RWPE2 (cell line): ENCODE measurements at places on chromosomes 6 and 20.
A peak's percentile ranks its signal among the peaks of the same experiment; 100 is the strongest.

DNA sequence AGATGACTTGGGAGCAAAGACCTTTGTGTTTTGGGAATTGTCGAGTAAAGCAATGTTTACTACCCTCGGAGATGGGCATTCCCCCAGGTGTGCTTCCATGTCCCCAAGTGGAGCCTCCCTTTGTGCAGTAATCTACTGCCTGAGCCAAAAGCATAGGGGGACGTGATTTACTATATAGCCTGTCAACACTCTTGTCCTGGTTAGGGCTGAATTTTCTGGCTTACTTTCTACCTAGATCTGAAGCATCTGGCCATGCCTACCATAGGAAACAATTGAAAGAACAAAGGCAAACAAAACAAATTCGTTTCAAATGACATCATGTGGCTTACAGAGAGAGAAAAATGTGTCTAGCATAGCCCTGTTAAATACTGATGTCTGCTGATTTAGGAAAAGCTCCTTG, 350.6 kb downstream of the SAMD5 start:
- H3K4me3 ChIP-seq = no peak overlapping the region
- H3K4me1 ChIP-seq = no peaks in the 10 kb centered on the region
- DNase-seq = no peak
- H3K27ac ChIP-seq = no peak overlapping the region
- no peaks in the 10 kb centered on the region for H3K27me3 ChIP-seq

GRCh38 chr6:29447670-29448069, 8.6 kb downstream of the OR10C1 start:
- H3K27me3 ChIP-seq = no peaks in the 10 kb centered on the region
- no peak for DNase-seq
- no peaks in the 10 kb centered on the region for H3K36me3 ChIP-seq
- H3K4me1 ChIP-seq = no peaks in the 10 kb centered on the region
- H3K27ac ChIP-seq = peak overlapping the region; percentile 36
- no peak overlapping the region for H3K4me3 ChIP-seq

GRCh38 chr6:140641412-140641811, 1267.0 kb upstream of the CITED2 start:
- no peak overlapping the region for H3K4me3 ChIP-seq
- no peak for DNase-seq
- no peak overlapping the region for H3K27ac ChIP-seq
- no peaks in the 10 kb centered on the region for H3K36me3 ChIP-seq
- H3K4me1 ChIP-seq = no peaks in the 10 kb centered on the region

DNA sequence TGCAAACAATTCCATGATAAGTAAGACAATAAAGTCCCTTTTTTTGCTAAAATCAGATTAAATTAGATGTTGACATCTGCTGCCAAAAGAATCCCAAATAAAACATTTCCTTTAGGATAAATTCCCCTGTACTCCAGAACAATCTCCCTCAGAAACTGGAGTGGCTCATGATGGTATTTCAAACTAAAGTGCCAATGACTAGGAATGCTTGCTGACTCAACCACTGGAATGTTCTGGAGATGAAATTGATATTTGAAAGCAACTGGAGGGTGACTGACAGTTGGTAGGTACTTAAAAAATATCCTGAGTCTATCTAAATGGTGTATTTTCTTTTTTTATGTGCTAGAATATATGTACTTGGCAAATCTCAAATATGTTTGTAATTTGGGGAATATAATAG, 350.1 kb upstream of the TSHZ2 start:
- H3K4me3 ChIP-seq = no peak overlapping the region
- H3K36me3 ChIP-seq = no peaks in the 10 kb centered on the region
- no peaks in the 10 kb centered on the region for H3K27me3 ChIP-seq
- no peak overlapping the region for H3K27ac ChIP-seq
- DNase-seq = no peak
- no peaks in the 10 kb centered on the region for H3K4me1 ChIP-seq

- H3K36me3 ChIP-seq = peaks cover 24% of the 10 kb centered on the region
- H3K27me3 ChIP-seq = no peaks in the 10 kb centered on the region
- peak overlapping the region; percentile 31 for H3K27ac ChIP-seq
- DNase-seq = no peak
- peaks cover 18% of the 10 kb centered on the region for H3K4me1 ChIP-seq
These were observed 76.5 kb upstream of the SUPT3H start for GRCh38 chr6:45454008-45454911.

DNA sequence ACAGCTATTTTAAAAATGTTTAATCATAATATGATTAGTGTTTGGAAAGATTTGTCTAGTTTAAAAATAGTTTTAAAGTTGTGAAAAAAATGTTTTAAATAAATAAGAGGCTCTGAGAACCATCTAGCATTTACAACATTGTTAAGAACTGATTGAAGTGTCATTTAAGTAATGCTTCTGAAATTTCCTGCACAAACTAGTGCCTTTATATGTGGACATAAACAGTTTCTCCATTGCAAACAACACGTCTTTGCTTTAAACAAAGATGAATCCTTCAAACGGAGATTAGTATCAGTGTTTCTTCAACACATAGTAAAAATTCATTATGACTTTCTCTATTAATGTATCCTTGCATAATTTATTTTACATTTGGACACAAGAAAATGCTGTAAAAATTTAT, 45.9 kb upstream of the ID4 start:
- peaks cover 4% of the 10 kb centered on the region for H3K4me1 ChIP-seq
- H3K4me3 ChIP-seq = no peak overlapping the region
- H3K27ac ChIP-seq = no peak overlapping the region
- H3K27me3 ChIP-seq = no peaks in the 10 kb centered on the region
- DNase-seq = no peak
- no peaks in the 10 kb centered on the region for H3K36me3 ChIP-seq

DNA sequence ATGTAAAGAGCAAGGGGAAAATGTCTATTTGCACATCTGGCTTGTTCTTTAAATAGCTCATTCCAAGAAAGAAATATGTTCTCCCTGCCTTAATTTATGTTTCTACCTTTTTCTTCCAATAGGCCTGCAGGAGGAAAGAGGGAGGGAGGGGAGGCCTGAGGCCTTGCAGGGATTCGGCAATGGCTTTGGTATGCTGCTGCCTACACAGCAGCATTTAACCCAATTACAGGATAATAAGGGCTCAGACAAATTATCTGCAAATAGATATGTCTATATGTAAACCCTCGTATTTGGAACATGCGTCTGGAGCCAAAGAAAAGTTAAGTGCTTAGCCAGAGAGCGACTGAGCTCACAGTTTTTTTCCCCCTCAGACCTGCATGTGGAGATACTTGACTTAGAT, 277.2 kb downstream of the CDC5L start:
- H3K4me3 ChIP-seq = no peak overlapping the region
- H3K27me3 ChIP-seq = no peaks in the 10 kb centered on the region
- no peak overlapping the region for H3K27ac ChIP-seq
- no peaks in the 10 kb centered on the region for H3K36me3 ChIP-seq

DNA sequence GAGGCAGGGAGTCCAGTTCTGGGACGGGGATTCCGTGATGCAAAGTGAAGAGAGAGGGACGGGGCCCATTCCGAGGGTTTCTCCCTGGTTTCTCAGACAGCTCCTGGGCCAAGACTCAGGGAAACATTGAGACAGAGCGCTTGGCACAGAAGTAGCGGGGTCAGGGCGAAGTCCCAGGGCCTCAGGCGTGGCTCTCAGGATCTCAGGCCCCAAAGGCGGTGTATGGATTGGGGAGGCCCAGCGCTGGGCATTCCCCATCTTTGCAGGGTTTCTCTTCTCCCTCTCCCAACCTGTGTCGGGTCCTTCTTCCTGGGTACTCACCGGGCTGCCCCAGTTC, 35.9 kb upstream of the HLA-G start:
- H3K27me3 ChIP-seq = no peaks in the 10 kb centered on the region
- DNase-seq = no peak
- H3K4me1 ChIP-seq = peaks cover 11% of the 10 kb centered on the region
- peak overlapping the region; percentile 51 for H3K4me3 ChIP-seq
- H3K36me3 ChIP-seq = peaks cover 3% of the 10 kb centered on the region; the same call in 1 of the 2 replicates
- peak overlapping the region; percentile 96 for H3K27ac ChIP-seq

DNA sequence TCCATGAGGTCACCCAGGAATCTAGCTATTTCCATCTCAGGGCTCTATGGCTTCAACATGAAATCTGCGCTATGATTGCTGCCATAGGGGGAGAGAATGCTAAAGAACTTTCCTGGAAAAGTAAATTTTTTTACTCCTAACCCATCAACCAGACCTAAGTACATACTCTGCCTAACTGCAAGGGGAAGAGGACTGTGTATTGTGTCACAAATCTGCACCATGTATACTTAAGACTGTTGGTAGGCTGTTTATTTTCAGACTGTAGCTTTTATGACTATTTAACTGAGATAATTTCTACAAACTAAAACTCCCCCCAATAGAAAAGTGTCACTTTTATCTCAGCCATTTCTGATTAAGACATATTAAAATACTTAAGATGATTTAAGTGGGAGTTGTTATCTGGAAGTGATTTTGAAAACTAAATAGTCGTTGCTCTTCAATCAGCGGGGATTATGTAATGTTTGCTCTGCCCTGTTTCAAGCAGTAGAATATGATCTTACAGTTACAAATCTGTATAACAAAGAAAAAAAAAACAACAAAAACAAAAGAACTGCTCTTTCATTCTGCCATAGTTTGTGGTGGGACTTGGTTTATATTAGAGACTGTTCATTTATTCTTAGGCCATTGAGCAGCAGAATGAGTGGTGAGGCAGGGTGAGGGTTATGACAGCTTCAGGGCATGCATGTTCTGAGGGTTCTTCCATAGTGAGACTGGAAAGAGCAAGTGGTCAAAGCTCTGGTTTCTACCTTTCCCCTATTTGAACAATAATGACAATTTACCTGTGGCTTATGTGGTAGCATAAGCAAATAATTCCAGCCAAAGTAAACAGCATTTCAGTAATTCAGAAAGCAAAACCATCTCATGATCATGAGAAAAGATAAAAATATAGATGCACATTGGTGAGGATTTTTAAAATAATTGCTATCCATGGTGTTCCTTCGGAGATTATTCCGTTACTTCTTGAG, 126.3 kb upstream of the CEP162 start:
- no peak for DNase-seq
- H3K27me3 ChIP-seq = peaks cover 2% of the 10 kb centered on the region
- no peaks in the 10 kb centered on the region for H3K36me3 ChIP-seq
- no peak overlapping the region for H3K27ac ChIP-seq
- no peaks in the 10 kb centered on the region for H3K4me1 ChIP-seq

GRCh38 chr6:2749969-2750600, 637 bp downstream of the MYLK4 start:
- no peaks in the 10 kb centered on the region for H3K36me3 ChIP-seq
- no peaks in the 10 kb centered on the region for H3K4me1 ChIP-seq
- H3K4me3 ChIP-seq = no peak overlapping the region
- no peak overlapping the region for H3K27ac ChIP-seq
- DNase-seq = no peak

- H3K4me3 ChIP-seq = no peak overlapping the region
- H3K4me1 ChIP-seq = peaks cover 7% of the 10 kb centered on the region
- no peak overlapping the region for H3K27ac ChIP-seq
- H3K27me3 ChIP-seq = no peaks in the 10 kb centered on the region
- H3K36me3 ChIP-seq = peaks cover 44% of the 10 kb centered on the region
These were observed 10.6 kb downstream of the RPS10 start for GRCh38 chr6:34414999-34415858.

DNA sequence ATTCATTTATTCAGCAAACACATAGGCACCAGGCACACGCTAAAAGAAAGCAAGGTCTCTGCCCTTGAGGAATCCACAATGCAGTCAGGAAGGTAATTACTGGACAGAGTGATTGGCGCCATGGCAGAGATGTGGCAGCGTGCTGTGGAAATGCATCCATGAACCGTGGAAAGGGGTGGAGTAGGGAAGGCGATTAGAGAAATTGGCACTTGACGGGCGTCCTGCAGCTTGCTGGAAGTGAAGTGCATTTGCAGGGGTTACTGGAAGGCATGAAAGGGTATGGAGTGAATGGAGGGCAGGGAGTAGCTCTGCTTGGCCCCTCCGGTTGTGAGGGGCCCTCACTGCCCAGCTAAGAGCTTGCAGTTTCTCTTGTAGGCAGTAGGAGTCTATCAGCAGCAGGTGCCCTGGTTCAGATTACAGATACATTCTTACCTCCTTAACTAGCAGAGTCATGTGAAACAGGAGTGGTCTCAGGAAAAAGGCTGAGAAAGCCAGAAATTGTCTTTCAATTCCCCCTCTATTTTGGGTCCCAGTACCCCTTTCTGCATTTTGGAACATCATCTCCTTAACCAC, 122.5 kb upstream of the TIAM2 start:
- no peak for DNase-seq
- no peak overlapping the region for H3K27ac ChIP-seq
- H3K27me3 ChIP-seq = no peaks in the 10 kb centered on the region
- H3K4me3 ChIP-seq = no peak overlapping the region

DNA sequence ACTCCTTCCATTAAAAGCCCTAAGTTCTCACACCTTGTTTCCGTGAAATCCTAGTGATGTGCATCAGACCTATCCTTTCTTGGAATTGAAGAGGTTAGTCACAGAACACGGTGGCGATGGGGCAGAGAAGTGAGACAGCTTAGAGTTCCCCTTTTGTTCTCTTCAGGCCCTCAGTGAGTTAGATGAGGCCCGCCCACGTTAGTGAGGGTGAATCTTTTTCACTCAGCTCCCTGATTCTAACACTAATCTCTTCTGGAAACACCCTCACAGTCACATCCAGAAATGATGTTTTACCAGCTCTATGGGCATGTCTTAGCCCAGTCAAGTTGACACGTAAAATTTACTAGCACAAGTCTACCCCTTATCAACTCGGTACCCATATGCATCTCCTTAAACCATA, 172.7 kb upstream of the NOX3 start:
- no peak for DNase-seq
- H3K4me1 ChIP-seq = no peaks in the 10 kb centered on the region
- H3K27me3 ChIP-seq = no peaks in the 10 kb centered on the region
- no peak overlapping the region for H3K27ac ChIP-seq
- H3K36me3 ChIP-seq = no peaks in the 10 kb centered on the region

DNA sequence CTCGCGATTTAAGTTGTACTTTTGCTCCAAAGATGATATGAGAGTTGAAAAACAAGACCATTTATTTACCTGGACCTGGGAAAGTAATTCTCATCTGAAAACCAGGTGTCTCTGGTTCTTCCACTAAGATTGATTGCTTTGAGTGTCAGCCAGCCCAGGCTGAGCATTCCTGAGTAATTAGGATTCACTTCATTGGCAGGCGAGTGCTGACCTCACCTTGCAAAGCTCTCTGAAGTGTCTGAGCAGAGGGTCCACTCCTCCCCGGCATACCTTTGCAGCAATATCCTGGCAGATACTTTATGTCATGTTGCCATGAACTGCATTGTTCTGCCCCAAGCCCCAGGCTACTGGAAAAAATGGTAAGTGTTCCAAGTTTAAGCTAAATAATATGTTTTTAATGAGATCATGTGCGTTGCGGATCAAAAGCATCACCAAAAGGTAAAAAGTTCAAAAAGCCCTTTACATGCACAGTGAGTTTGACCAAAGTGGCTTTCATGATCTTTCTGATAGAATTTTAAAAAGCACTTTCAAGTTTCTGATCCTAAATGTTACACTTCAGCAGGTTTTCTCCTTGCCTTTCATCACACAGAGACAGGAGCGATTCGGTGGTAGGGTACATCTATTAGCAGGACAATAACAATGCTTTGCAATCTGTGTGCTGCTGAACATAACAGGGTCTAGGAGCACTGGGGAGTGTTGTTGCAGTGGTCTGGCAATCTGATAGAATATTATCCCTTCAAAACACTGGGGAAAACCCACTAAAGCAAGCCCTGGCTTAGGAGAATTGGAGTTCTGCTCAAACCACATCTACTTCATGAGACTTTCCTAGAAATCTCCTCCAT, 127.8 kb upstream of the EEF1E1 start:
- no peaks in the 10 kb centered on the region for H3K4me1 ChIP-seq
- no peaks in the 10 kb centered on the region for H3K27me3 ChIP-seq
- no peak overlapping the region for H3K27ac ChIP-seq
- no peak overlapping the region for H3K4me3 ChIP-seq
- H3K36me3 ChIP-seq = no peaks in the 10 kb centered on the region
- DNase-seq = no peak

GRCh38 chr6:125718109-125718508, 31.3 kb upstream of the HEY2 start:
- no peaks in the 10 kb centered on the region for H3K27me3 ChIP-seq
- H3K4me1 ChIP-seq = no peaks in the 10 kb centered on the region
- H3K36me3 ChIP-seq = no peaks in the 10 kb centered on the region
- no peak for DNase-seq
- H3K27ac ChIP-seq = no peak overlapping the region
